ENCODE measurements at places on chromosomes 6 and 20.

DNA sequence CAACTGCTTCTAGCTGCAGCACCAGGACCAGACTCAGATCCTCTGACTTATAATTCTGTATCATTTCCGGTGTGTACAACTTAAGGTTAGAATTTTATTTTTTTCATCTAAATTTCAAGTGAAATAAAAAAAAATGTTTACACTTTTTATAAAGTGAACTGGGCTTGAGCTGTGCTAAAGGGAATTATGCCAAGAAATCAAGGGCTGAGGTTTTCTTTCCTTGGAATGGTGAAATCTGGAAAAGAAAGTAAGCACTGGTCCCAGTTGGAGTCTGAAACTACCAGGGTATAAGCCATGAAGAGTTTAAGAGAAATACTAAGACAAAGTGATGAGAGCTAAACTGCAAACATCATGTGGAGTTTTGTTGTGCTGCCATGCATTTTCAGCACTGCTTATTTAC is 21.7 kb upstream of the FYN start:
- DNase-seq = no peak

- no peak for DNase-seq
These were observed 152.1 kb downstream of the SAMD5 start for GRCh38 chr6:147660334-147661311.

GRCh38 chr20:62737271-62737811 is 28.7 kb downstream of the NTSR1 start:
- DNase-seq = no peak

DNA sequence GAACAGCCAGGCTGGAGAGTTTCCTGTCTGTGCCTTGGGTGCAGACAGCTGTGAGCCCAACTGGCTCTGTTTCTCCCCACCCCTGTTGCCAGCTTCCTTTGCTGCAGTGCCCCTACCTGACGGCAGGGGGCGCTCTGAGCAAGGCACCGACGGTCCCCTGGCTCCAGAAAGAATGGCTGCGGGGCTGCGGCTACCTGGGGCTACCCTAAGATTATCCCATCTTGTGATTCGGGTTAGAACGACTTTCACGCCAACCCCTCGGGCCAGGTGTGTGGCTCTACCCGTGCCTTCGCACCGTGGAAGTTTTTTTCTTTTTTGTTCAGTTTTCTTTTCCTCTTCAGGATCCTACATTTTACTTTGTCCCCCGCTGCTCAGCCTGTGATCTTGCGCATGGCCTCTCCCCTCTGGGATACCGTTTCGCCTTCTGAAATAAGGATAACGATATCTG is 33.4 kb upstream of the AAR2 start:
- DNase-seq = no peak

GRCh38 chr6:16670183-16670582 is 91.1 kb downstream of the ATXN1 start:
- no peak for DNase-seq

DNA sequence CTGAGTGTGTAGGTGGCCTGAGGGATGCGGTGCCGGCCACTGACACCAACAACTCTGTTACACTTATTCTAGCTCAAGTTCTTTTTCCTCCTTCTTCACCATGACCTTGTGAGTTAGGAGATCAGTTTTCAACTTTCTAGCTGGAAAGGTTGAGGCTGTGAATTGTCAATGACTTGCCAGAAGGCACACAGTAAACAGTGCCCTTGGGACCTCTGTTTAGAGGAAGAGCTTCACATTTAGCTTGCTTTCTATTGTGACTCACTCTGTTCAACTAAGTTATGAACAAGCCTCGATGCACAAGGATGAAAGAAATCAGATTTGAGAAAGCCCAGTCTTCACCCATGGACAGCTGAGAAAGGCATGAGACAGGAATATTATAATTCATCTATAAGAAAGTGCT is 455.6 kb downstream of the MAFB start:
- DNase-seq = no peak

DNA sequence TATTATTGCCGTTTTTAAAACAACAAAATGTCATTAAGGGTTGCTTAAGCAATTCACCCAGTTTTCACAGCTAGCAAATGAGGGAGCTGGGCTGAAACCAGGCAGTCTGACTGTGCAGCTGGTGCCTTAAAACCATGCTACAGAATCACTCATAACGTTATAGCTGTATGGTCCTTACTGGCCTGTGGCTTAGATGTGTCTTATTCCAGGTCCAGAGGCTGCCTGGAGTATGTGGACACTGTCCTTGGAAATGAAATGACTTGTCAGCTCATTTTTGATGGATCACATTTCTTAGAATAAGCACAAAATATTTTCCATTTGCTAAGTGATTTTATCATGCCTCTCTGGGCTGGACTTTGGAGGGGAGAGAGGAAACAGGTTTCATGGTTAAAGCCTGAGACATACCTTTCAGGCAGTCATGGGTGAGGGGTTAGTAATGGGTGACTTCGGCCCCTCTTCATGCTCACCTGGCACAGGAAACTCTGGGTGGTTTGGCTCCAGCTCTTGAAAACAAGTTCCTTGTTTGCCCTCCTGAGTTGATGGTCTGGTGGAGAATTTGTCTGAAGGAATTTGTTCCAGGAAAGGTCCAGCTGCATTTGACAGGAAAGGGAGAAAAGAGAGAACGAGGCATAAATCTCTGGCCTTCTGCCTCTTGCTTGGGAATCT is 823.2 kb downstream of the DHX35 start:
- no peak for DNase-seq

DNA sequence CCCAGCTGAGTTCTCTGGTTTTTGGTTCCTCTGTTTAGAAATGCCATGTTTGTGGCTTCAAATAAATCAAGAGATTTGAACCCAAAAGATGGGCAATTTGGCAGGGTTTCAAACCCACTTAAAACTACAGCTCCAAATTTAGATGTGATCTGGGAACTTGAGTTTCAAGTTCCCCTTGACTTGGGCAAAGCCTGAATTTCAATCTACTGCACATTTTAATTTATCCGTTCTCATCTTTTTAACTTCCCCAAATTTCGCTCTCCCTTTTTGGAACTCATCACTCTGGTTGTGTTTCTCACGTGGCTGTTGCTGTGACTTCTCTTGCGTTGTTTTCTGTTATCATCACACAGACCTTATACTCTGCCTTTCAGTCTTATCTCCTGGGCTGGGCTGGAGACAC is 230.9 kb downstream of the CDC5L start:
- DNase-seq = no peak

GRCh38 chr20:11060423-11061185 is 386.8 kb upstream of the JAG1 start:
- DNase-seq = no peak

GRCh38 chr20:40279390-40279789 is 409.6 kb downstream of the MAFB start:
- peak; percentile 36 for DNase-seq

GRCh38 chr6:36677753-36678487 is 594 bp upstream of the CDKN1A start:
- DNase-seq = no peak

- DNase-seq = no peak
These were observed 101.3 kb downstream of the EDN1 start for GRCh38 chr6:12391472-12391871.

DNA sequence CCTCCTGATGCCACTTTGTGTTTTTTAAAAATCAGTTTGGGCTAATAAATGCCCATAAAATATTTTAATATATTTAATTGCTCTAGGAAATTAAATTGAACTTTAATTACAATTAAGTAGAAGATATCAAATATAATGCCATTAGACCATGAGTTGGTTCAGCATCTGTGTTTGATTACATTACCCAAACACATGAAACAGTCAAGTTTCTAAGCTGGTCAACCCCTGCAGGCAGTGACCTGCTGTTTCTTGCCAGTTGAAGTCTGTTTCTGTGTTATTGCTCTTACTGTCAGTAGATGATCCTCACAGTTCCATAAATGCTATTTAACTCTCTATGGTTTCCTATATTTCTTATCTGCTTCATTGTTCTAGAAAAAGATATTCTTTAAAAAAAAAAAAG is 9.7 kb upstream of the TENT5A start:
- DNase-seq = no peak

DNA sequence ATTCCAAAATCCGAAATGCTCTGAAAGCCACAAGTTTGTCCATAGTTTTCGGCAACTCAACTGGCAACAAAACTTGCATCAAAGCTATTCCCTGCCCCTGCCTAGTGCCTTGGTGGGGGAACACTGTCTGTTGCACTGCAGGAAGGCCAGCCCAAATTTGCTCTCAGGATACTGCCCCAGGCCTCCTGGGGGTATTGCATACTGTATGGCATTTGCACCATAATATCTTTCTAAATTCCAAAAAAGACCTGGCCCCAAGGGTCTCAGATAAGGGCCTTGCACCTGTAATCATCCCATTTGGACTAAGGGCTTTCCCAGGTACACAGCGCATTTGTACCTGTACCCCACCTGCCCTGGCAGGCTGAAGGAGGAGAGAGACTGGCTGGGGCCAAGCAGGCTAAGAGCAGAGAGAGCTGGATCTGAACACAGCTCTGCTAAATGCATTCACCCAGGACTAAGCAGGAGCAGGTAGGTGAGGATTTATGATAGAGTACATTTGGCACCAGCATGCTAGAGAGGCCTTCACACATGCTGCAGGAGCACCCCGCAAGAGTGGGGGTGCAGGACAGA is 4.0 kb upstream of the GRM4 start:
- DNase-seq = no peak

DNA sequence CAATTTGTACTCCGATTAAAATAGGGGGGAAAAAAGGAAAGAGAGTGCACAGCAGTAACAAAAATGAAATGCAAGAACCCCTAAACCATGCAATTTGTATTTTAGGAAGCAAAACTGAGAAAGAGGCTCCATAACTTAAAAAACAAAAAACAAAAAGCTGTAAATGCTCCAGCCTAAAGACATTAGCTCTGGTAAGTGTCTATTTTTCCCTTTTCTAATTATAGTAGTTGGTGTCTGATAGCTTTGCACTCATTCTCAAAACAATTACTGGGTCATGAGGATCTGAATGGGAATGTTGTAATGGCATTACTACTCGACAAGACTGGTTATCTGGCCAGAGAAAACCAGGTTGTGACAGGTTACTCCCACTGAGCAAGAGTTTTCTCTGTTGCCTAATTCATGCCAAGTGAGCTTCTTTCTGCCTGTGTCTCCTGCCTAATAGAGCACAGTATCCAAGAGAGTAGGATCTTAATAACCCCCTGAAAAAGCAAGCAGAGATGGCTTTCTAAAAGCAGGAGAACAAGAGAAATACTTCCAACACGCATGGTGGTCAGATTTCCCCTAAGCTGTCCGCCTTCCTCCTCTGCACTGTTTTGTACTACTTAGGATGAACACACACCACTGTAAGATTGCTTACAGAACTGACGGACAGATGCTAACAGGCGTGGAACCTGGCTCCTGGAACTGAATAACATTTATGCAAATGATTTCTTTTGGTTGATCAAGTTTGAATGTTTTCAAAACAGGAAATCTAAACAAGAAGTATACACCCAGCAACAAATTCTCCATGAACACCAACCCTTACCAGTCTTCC is 86.4 kb downstream of the FKBP5 start:
- DNase-seq = peak; percentile 41

- no peak for DNase-seq
These were observed 122.3 kb upstream of the AFDN start for GRCh38 chr6:167704396-167704901.

GRCh38 chr6:43702534-43703440 is 15.2 kb upstream of the MRPS18A start:
- peak; percentile 86 for DNase-seq

GRCh38 chr20:46665602-46666001 is 14.3 kb upstream of the SLC13A3 start:
- no peak for DNase-seq

GRCh38 chr6:123017104-123017682 is 21.2 kb downstream of the CLVS2 start:
- DNase-seq = no peak

DNA sequence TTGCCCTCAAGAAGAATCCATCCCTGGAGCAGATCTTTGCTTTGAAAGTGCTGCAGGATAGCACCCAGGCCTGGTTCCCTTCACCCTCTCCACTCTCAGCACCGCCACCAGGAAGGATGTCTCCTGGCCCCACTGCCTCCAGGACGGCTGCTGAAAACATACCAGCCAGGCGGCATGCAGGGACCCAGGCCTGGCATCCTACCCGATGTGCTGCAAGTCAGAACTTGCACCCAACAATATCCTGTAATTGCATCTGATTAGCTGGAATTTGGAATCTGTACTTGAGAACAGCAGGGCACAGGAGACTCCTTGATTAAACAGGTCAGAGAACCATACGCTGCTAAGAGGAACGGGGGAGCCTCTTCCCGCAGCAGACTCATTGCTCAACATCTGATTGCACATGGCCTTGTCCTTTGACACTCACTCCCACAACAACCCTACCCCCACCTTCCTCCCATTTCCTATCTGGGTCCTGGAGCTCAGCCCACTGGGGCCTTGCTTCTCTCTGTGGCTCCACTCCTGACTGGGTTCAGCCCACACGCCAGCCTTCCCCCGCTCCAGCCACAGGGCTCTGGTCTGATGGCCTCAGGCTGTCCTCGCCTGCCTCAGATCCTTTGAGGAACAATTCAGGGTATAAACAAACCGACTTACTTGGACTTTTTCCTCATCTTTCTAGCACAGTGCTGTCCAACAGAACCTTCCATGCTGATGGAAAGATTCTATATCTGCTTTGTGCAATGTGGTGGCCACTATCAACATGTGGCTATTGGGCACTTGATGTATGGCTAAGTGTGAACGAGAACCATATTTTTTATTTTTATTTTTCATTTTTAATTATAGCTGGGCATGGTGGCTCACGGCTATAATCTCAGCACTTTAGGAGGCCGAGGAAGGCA is 78.0 kb downstream of the FGD2 start:
- peak; percentile 75 for DNase-seq

DNA sequence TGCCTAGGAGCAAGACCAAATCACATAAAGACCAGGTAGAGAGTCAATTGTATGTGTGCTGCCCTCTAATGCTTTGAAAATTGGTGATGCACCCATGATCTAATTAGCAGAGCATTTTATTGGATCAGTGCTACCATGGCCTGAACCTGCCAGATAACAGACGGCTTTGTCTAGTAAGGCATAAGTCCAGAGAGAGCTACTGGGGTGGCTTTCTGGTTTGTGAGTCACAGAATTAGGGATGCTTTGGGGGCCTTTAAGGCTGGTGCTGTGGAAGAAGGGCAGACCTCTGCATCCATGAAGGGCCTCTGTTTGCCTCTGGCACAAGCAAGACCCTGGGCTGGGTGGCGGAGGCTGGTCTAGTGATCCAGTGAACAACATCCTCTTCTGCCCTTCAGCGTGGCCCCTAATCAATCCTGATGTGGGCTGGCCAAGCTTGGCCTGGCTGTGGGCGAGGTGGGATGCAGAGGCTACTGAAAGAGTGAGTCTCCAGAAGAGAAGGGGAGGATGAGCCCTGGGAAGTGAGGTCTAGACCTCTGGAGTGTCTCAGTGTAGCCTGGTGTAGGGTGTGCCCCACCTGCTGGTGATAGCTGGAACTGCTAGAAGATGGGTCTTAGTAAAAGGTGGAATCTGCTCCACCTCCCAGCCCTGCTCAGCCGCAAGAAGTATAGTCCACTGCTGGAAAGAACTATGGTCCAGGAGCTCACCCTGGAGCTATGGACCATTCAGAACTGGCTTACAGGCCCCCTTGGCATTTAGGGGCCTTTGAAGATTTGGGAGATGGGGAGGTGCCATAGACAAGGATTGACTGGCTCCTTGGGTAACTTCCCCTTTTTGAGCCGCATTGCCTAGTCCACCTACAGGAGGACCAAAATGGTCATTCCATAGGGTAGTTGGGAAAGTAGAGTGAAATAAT is 36.7 kb upstream of the AAR2 start:
- peak; percentile 28 for DNase-seq
